Left cardiac atrium (tissue), 4 donors: ENCODE measurements at places on chromosomes 16 and 17. TPM values are rescaled to one million over a fixed set of nuclear protein-coding genes. Genes with fewer than 3 reads are reported as not detected.
A peak's percentile ranks its signal among the peaks of the same experiment; 100 is the strongest.

The CCL18 gene
- total RNA-seq = 16.0 TPM

The KIFC3 gene
- total RNA-seq = 55.4 TPM

The UBALD1 gene
- 20.0 TPM for total RNA-seq

The SYCE1L gene
- 2.7 TPM for total RNA-seq

The C1QTNF8 gene
- total RNA-seq = not detected

The SLC6A2 gene
- not detected for total RNA-seq

The OR3A3 gene
- total RNA-seq = not detected

The NUDT7 gene
- 19.3 TPM for total RNA-seq

The KRT13 gene
- total RNA-seq = not detected

The SECTM1 gene
- 12.6 TPM for total RNA-seq

The ZG16 gene
- not detected for total RNA-seq

The KRTAP4-6 gene
- total RNA-seq = not detected

DNA sequence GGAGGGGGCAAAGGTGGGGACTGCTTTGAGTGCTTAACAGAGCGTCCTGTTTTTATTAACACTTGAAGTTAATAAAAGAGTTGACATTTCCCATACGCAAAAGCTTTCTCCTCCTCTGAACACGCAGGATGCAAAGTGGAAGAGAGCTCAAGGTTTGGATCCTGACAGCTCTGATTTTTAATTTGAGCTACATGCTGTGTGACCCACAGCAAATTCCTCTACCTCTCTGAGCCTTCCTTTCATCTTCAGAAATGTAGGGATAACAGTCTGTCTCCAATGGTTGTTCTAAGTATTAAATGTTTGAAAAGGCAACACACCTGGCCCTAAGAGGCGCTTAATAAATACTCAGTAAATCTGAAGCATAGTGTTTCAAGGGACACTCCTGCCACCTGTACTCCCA, 93.0 kb downstream of the CDYL2 start:
- no peak for DNase-seq

DNA sequence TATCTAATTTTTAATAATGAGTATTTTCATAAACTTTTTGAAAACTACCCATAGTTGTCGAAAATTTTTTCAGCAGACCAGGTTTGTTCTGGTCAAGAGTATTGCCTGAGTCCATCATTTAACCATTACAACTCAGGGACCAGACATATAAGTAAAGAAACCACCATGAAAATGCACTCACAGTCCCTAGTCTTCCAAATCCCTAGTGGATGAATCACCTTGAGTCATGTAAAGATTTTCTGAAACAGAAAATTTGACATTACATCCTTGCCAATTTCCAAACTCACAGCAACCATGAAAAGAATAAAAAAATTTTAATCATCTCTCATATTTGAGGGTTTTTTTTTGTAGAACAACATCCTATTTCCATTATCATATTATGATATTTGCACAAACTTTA, 1337.5 kb upstream of the CDH8 start:
- DNase-seq = no peak

DNA sequence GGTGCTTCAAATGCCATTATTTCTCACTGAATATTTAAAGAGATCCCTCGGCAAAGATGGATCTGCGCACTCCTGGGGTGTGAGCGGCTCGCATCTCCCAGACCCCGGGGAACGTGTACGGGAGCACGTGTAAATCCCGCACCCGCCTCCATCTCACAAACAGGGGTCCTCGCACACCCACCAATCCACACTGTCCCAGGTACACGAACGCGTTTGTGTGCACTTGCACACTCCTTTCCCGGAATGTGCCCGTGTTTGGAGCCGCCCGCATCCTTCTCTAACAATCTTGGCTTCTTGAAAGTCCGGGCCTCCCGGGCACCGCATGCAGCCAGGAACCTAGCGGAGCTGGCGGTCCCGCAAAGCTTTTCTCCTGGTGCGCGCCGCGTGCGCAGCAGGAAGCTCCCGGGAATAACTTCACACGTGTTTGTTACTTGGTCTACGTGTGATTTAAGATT, 2.5 kb upstream of the SALL1 start:
- no peak for DNase-seq

DNA sequence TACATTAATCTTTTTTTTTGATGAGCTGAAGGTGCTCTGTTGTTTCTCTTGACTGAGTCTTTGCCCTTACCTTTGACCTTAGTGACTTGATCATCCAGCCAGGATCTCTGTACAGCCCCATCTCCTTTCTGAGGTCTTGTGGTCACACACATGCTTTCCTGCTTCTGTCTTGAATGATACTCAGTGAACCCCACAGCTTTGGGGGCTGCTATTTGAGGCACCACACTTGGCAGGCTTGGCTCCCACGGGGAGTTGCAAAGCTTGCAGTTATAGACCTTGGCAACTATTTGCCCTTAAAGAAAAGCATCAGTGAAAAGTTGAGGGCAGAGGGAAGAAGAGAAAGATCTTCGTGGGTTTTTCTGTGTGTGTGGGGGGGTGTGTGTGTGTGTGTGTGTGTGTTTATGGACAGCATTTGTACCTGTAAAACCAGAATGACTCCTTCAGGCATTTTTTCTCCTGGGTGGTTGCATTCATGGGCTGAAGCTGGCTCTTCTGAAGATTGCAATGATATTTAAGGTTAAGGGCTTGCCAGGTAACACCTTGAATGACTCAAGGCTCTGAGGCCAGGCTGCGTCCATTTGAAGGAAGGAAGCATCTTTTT, 101.6 kb downstream of the MSI2 start:
- DNase-seq = no peak

GRCh38 chr16:54275956-54276355, 10.6 kb downstream of the IRX3 start:
- no peak for DNase-seq

DNA sequence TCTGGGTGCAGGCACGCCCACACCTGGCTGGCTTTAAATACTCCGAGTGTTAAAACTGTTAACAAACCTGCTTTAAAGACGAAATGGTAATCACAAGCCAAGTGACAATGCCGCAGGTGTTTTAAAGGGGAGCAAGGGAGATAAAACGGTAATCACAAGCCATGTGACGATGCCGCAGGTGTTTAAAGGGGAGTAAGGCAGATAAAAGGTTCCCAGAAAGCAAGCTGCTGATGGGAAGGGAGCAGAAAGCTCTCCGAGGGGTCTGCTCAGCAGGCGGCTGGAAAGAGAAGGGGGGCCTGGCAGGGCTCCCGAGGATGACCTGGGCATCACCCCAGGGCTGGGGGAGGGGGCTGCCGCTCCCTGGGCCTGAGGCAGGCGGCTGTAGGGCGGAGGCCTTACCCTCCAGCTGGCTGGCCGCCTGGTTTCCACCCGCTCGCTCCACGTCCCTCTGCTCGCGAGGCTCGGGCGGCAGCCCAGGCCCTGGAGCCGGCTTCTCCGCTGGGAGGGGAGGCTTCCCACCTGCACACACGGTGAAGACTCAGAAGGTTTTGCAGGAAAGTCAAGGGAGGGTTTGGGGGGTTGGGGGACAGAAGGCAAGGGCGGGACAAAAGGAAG, 12.1 kb downstream of the NDUFAF8 start:
- DNase-seq = no peak

DNA sequence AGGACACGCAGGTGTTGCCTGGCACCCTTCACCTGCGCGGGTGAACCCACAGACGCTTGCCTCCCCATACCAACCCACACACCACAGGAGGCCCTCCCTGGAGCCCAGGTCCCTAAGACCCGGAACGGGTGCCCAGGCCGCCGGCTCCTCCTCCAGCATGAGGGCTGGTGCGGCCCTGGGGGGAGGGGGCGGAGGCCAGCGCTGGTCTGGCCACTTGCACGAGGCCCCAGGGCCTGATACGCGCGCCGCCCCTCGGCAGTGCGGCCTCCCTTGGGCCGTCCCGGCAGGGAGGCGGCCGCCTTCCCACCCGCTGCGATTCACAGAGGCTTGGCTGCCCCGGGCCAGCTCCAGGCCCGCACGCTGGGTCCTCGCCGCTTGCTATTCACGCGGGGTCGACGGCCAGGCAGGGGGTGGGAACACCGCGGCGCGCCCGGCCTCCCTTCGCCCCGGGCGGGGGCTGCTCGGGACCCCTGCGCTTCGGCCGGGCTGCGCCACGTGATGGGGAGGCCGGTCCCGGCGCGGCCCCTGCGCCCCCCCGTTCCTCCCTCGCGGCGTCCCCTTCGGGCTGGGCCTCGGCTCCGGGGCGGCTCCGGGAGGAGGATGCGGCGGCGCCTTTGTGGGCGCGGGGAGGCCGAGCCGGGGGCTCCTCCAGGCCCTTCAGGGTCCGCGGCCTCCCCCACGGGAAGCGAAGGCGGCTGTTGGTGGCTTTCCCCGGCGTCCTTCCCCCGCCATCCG, 685 bp downstream of the FASN start:
- peak; percentile 57 for DNase-seq

DNA sequence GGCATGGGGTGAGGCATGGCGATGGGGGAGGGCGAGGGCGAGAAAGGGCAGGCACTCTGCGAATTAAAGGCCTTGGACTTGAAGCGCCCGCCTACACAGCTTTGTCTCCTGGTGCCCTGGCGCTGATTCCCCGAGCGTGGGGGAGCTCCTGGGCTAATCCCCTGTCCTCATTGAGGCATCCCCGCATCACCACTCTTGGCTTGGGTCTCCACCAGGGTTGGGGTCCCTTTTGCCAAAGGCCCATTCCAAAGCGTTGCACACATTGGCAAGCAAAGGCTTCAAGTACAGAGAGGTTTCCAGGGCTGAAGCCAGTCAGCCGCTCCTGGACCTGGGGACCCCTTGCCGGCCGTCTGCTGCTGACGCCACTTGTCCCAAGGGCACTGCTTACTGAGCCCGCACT, 8.0 kb downstream of the ZNF205 start:
- no peak for DNase-seq

GRCh38 chr17:49518346-49519078, 23.4 kb downstream of the NGFR start:
- no peak for DNase-seq

DNA sequence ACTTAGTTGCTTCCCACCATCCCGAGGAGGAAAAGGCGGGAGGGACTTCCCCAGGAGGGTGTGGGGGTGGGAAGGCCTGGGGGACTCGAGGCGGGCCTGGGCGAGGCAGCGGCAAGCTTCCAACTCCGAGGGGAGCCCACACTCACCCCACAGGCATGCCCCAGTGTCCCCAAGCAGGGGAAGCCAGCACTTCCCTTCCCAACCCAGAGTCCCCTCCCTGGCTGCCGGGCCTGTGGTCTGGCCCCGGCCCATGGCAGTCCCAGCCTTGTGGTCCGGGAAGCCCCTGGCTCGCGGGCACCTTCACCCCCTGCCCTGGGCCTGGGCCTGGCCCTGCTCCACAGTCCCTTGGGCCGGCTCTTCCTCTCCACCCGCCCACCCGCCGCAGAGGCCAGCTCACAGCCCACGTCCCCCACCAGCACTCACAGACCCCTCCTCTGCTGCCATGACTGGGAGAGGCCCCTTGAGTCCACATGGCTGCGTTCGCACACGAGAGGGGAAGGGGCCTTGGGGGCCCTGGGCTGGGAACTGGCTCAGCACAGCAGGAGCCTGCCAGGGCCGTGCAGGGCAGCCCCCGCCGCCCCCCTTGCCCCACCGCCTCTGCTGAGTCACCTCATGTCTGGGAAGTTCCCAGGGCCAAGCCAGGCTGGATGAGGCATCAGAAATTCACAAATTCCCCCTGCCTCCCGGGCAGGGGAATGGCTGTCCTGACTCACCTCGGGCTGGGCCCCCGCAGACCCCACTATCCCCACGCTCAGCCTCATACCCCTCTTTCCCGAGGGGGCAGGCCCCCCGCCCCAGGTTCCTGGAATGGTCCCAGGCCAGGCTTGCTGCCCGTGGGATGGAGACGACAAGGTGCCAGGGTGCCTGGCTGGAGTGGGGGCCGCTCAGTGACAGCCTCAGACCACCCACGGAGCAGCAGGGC, 27.8 kb downstream of the BAHCC1 start:
- DNase-seq = peak; percentile 89

- no peak for DNase-seq
Observed at GRCh38 chr16:66510298-66510697, 39.6 kb downstream of the TK2 start.
